ENCODE measurements at places on chromosomes 6 and 20. TPM values are rescaled to one million over a fixed set of nuclear protein-coding genes. Genes with fewer than 3 reads are reported as not detected.

DNA sequence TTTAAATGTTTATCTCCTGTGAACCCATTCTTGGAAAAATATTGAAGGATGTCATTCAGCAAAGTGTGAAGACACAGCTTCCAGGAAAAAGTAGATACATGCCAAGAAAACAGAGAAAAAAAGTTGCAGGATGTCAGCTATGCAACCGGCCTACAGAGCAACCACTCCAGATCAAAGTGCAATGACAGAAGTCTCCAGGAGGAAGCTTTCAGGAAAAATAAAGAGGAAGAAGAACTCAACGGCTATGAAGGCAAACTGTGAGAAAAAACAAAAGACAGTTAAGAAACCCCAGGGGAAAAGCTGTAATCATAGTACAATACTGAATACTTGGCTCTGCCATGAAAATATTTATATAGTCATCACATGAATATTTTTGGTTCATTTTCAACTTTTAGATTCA, 30.6 kb downstream of the REPS1 start:
- DNase-seq: no peak

DNA sequence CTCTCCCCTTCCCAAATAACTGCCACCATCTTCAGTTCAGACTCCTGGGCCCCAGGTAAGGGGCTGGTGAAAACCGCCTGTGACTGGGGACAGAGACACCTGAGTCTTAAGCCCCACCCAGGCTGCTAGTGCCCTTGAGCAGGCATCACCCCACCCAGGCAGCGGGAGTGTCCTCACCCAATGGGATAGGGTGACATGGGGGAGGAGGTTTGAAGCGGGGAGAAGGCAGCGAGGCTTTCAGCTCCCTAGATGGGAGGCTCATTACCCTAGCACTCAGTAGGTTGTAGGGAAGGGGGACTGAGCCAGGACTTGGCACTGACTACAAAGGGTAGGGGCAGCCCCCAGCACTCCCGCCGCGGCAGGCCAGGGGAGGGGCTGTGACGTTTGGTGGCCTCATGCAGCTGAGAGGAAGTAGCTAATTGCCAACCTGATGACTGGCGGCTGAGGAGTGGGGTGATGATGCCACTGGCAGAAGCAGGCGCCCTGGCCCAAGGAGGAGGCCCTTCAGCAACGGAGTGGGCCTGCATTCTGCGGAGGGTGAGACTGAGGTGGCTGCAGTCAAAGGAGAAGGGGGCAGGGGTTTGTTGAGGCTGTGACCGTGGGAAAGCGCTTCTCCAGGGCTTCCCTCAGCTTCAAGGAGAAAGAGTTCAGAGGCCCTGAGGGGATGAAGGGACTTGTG, 126.9 kb downstream of the MRPL14 start:
- DNase-seq: no peak

GRCh38 chr6:154060076-154060475, 21.0 kb downstream of the OPRM1 start:
- no peak for DNase-seq

The METTL24 gene
- not detected for total RNA-seq

The MMP24 gene
- total RNA-seq: 0.11 TPM

GRCh38 chr20:35325401-35325800, 33.2 kb upstream of the FAM83C start:
- DNase-seq: no peak

GRCh38 chr6:21885532-21886114, 292.1 kb downstream of the SOX4 start:
- no peak for DNase-seq

DNA sequence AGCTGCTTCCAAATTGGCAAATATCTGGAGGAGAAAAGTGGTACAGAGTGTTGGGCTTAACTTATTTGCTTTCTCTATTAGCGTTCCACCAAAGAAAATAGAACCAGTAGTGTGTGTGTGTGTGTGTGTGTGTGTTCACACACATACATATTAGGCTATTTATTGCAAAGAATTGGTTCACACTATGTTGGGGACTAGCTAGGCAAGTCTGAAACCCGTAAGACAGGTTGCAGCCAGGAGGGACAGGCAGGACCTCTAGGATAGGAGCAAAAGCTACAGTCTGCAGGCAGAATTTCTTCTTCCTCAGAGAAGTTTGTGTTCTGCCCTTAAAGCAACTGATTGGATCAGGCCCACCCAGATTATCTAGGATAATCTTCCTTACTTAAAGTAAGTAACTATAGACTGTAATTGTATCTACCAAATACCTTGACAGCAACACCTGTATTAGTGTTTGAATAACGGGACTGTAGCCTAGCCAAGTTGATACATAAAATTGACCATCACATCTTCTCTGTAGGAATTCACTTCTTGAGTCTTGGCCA, 12.8 kb downstream of the KCTD20 start:
- DNase-seq: no peak

- DNase-seq: no peak
These were observed 59.7 kb downstream of the BTBD9 start for GRCh38 chr6:38580030-38580429.

- DNase-seq: no peak
These were observed 1199.8 kb upstream of the MAP3K7 start for GRCh38 chr6:91786474-91787184.

DNA sequence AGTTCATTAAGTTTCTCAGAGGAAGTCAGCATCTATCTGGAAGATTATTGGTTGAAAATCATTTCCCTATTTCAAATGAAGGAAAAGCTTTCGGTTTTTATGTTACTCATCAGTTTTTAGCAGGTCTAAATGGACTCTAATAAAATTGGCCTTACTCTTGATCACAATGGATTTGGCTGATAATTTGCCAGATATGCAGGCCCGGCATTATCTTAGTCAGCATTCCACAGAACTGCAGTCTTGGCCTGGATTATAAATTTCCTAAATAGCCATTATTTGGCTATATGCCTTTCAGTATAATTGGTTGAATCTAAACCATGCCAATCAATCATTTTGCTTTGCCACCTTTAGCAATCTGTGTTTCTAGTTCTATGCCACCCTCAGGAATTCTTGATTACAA, 91.7 kb upstream of the KCNQ5 start:
- no peak for DNase-seq

DNA sequence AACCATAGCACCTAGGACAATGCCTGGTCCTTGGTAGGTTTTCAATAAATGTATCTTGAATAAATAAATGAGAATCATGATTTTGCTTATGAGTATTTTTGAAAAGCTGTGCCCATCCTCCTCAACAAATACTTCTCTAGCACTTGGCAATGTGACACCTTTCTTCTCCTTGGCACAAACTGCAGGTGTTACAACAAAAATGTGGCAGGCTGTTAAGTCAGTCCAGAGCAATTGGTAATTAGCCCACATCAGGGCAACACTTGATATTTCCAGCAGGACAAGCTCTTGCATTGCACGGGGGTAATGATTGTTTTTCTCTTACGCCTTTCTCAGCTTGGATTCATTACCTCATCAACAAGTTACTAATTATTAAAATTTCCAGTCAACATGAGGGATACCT, 31.6 kb upstream of the SNX9 start:
- DNase-seq: no peak

The GPX5 gene
- not detected for total RNA-seq

- DNase-seq: no peak
These were observed 53.7 kb downstream of the BMP7 start for GRCh38 chr20:57212534-57213276.

DNA sequence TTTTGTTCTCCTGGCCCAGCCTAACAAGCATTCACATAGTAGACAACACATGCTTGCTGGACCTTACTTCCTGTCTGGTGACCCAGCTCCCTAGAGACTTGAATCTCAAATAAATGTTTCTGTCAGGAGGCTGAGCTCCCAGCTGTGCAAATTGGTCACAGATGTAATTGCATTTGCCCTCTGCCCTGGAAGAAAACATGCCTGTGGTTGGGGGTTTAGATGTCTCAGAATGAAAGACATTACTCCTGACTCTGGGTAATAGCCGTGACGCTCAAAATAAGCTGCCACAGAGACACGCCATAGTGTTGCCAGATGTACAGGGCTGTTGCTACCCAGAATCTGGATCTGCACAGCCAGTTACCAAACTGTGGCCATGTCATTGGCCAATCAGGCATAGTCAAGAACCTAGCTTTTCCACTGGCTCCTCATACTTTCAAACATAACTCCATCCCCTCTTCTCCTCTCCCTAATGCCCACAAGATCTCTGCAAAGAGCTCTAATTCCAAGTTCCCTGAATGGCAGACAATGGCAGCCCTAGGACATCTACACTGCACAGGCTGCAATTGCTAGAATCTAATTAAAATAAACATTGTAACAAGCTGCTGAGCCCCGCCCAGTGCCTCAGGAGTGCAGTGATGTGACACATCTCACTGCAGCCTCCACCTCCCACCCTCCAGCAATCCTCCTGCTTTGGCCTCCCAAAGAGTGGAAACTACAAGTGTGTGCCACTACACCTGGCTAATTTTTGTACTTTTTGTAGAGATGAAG, 32.8 kb upstream of the GMPR start:
- no peak for DNase-seq

The CAGE1 gene
- total RNA-seq: 0.49 TPM

- no peak for DNase-seq
These were observed 220.7 kb upstream of the CITED2 start for GRCh38 chr6:139595183-139595582.

GRCh38 chr20:2604506-2604835, 48.0 kb upstream of the NOP56 start:
- DNase-seq: no peak

DNA sequence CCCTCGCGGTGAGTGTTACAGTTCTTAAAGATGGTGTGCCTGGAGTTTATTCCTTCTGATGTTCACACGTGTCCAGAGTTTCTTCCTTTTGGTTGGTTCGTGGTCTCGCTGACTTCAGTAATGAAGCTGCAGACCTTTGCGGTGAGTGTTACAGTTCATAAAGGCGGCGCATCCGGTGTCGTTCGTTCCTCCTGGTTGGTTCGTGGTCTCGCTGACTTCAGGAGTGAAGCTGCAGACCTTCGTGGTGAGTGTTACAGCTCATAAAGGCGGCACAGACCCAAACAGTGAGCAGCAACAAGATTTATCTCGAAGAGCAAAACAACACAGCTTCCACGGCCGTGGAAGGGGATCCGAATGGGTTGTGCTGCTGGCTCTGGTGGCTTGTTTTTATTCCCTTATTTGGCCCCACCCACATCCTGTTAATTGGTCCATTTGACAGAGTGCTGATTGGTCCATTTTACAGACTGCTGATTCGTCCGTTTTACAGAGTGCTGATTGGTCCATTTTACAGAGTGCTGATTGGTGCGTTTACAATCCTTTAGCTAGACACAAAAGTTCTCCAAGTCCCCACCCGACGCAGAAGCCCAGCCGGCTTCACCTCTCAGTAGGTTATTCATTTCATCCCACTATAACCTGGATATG, 48.2 kb upstream of the ARG1 start:
- DNase-seq: no peak

The NQO2 gene
- total RNA-seq: 5.5 TPM

GRCh38 chr6:91094341-91094740, 507.5 kb upstream of the MAP3K7 start:
- DNase-seq: no peak

DNA sequence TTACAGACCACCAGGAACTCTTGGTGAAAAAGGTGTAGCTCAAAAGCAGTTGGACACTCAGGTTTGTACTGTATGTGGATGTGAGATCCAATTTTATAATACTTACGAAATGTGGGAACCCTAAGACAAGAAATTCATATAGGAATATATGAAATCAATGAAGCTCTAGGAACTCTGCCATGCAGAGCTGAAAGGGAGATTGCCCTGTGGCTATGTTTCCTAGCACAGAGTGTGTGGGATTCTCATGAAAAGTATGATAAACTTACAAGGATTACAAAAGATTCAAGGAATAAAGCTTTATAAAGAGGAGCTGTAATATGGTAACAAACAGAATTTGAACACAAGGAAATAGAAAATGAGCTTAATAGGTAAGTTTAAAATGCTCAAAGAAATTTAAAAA, 205.7 kb upstream of the FAM83B start:
- no peak for DNase-seq

The ARMH2 gene
- not detected for total RNA-seq

DNA sequence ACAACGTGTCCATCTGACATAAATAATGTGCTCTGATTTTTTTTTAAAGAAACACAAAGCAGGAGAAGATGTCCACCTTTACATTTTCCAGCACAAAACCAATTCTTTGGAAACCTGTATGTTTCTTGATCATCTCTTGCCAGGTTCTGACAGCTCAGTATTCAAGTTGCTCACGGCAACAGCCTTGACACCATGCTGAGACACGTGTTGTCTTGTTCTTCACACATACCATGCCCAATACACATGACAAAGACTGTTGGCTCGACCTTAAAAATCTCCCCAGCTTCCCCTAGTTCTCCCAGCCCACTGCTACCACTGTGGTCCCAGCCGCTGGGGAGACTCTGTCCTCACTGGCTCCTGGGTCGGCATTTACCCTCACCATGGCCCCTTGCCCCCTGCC, 518.9 kb downstream of the PREX1 start:
- no peak for DNase-seq

GRCh38 chr6:156816505-156816904, 39.3 kb downstream of the ARID1B start:
- DNase-seq: no peak

The GCNT2 gene
- total RNA-seq: 1.1 TPM

GRCh38 chr20:32456869-32457478, 98.8 kb downstream of the ASXL1 start:
- no peak for DNase-seq

The SFT2D1 gene
- total RNA-seq: 7.3 TPM

The HDGFL1 gene
- total RNA-seq: not detected

DNA sequence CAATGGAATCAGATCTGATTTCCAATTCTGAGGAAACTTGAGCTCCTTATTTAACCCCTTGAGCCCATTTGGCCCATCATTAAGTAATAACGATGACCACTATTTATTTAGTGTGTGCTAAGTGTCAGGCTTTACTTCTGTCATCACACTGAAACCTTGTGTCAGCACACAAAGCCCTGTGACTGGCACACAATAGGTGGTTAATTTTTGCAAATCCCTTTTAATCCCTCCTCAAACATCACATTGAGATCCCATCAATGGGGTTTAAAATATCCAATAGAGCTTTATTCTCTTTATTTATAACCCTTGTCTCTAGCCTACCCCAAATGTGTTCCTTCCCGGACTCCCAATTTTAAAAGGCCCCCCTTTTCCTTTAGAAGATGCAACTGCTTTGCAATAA, 656.8 kb upstream of the CHD6 start:
- no peak for DNase-seq

GRCh38 chr6:11126876-11127275, 15.4 kb upstream of the ERVFRD-1 start:
- no peak for DNase-seq

The GPLD1 gene
- 0.73 TPM for total RNA-seq

The ADGRB3 gene
- not detected for total RNA-seq
